CMK (cell line): ENCODE measurements at places on chromosomes 7 and 10.

- DNase-seq: no peak
Observed at GRCh38 chr10:105585753-105586152, 944.7 kb downstream of the SORCS3 start.

- no peak for DNase-seq
Observed at GRCh38 chr7:4871930-4872675, 10.3 kb upstream of the PAPOLB start.

GRCh38 chr10:74333174-74333573 lies 182.2 kb downstream of the ADK start:
- DNase-seq: no peak

DNA sequence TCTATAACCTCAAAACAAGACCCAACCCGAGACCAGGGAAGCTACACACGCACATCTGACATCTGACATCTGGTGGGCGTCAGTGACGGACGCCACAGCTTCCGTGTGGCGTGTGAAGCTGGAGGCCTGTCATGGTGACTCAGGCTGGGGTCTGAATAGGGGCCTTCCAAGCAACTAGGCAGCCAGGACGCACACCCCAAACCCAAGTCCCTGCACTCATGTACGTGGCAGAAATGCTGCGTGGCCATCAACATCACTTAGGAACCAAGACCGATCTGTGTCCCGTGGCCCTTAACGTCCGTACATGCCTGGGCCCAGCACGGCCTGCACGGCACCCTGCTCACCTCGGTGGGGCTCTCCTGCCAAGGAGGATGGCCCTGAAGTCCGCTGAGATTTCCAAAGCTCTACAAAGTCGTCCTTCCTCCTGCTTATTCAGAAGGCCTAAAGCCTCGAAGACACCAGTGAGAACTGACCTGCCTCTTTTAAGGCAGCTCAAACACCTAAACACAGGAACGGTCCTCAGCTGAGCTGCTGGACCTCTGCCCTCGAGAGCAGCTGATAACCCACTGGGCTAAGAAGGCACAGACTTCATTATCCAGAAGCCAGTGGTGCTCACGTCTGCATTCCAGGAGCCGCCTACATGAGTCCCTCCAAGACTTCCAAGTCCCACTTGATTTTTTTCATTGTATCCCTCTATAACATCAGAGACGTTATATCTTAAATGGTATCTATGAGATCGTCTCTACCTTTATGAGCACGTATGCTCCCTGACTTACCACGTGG lies 82.5 kb downstream of the DIP2C start:
- DNase-seq: no peak

- no peak for DNase-seq
Observed at GRCh38 chr7:55021053-55021452, 2.2 kb downstream of the EGFR start.

DNA sequence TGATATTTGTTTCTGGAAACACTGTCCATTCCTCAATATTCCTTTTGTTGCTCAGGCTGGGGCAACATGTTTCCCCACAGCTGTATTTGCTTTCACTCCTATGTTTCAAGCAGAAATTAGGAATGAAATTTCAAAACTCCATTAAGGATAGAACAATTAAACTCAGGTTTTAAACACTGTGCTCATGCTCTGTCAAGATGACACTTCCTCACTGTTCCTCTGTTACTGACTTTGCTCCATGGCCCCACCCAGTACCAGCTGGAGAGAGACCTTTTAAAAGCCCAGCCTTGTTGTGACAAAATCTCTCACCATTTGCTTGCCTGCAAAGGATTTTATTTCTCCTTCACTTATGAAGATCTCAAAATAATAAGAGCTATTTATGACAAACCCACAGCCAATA lies 197.4 kb downstream of the ELMO1 start:
- no peak for DNase-seq

DNA sequence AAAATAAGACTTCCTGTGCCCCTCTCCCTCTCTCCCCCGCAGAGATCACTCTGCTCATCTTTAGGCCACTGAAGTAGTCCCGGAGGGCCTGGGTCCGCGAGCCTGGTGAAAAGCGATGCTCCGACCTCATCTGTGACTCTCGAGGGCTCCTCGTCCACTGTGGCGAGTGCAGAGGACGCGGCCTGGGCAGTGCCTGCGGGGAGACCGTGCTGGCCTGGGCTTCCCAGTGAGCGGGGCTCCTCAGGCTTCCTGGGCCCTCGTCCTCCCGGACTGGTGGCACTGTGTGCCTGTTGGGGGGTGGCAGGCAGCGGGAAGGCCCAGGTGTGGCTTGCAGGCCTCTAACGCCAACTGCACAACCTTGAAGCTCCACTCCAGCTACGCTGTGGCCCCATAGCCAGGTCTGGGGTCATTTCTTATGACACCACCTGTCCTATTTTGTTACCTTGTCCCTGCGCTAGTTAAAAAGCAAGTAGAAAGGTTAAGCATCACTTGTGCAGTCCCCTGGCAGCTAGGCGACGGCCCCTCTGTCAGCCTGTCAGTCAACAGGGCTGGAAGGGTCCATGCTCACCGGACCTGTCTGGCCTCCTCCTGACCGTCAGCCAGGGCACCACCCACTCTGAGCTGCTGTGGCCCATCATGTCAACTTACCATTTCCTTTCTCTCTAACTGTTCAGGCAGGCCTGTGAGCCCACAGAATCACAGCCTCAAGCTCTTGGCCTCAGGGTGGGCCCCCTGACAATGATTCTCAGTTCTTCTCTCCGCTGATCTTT lies 20.5 kb downstream of the MNX1 start:
- DNase-seq: no peak

GRCh38 chr7:91787931-91788330 lies 92.6 kb downstream of the MTERF1 start:
- DNase-seq: no peak

- no peak for DNase-seq
Observed at GRCh38 chr7:4791738-4792536, 16.5 kb downstream of the AP5Z1 start.

- DNase-seq: no peak
Observed at GRCh38 chr7:13778967-13779366, 210.5 kb downstream of the ETV1 start.
